ENCODE measurements at places on chromosomes 16 and 17. TPM values are rescaled to one million over a fixed set of nuclear protein-coding genes. Genes with fewer than 3 reads are reported as not detected.

Gene C17orf67
- 2.3 TPM for polyA plus RNA-seq

- no peak for DNase-seq
These were observed 554 bp downstream of the MTSS2 start for GRCh38 chr16:70685061-70685937.

GRCh38 chr16:71428385-71428784, 13.5 kb downstream of the TLE7 start:
- no peak for DNase-seq

DNA sequence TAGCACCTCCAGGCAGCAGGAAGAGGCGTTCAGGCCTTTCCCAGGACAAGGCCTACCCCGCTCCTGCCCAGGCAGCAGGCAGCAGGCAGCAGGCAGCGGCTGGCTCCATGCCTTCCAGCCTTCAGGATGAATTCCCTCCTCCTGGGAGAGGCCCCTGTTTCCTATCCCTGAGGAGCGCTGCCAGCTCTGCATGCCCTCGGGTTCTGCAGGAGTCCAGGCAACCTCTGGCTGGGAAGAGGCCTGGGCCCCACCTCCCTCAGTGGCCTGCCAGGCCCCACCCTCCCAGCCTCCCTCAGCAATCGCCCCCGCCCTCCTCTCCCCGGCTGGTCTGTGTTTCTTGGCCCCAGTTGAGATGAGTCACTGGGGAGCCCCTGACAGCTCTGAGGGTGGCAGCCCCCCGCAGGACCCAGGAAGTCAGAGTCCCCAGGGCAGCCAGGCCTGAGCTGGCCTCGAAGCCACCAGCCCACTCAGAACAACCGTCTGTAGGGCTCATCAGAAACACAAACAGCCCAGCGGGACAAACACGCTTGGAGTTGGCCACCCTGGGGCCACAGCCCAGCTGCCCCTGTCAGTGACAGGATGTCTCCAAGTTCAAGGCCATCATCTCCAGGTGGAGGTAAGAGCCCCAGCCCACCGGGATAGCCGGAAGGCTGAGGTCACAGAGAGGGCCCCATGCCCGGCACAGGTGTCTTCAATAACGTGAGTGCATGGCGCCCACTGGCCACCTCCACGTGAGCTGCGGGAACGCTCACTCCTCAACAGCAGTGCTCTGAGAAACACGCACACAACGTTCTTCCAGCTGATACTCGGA, 39.5 kb upstream of the CIBAR2 start:
- no peak for DNase-seq

DNA sequence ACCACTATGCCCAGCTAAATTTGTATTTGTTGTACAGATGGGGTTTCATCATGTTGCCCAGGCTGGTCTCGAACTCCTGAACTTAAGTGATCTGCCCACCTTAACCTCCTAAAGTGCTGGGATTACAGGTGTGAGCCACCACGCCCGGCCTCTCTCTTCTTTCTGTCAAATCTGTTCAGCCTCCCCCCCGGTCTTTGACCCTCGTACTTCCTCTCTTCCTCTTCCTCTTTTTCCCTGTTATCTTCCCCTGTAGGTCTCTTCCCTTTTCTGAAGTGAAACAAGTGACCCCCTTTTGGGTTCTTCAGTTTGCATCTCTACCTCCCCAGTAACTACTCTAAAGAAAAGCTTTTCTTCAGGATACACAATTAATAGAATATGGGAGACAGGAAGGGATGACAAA, 31.7 kb upstream of the DHX40 start:
- no peak for DNase-seq

Measured in hindlimb muscle (tissue), 1 donor.